ENCODE measurements at places on chromosomes 6 and 20.

DNA sequence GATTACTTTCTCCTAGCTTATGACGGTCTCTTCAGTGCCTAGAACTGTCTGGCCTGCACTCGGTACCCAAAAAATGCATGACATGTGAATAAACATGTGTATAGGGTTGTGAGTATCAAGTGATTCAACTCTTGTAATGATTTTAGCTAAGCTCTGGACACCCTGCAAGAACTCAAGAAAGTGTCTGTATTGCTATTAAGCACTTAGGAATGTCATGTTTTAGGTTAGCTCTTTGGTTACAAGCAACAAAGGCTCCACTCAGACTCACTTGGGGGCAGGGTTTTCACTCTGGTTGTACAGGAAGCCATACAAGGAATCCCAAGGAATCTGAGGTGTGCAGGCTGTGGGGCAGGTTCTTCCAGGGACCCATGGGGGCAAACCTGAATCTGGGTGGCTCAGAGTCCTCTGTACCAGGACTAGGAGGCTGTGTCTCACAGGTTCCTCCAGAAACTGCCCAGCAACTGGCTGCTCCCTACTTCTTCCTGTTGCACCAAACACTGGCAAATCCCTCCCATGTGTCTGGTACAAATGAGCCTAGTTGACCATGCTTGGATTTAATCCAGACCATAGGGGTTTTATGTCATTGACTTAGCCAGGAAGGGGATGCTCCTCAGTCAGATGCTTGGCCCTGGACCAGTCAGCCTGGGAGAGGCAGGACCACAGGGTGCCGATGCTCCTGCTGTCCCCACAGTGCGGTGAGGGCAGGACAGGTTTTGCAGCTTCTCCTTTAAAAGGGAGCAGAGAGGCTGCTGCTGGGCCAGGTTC lies 77.9 kb upstream of the CDH4 start:
- no peak for DNase-seq

GRCh38 chr20:2459981-2460751 lies 10.4 kb downstream of the SNRPB start:
- DNase-seq: no peak

DNA sequence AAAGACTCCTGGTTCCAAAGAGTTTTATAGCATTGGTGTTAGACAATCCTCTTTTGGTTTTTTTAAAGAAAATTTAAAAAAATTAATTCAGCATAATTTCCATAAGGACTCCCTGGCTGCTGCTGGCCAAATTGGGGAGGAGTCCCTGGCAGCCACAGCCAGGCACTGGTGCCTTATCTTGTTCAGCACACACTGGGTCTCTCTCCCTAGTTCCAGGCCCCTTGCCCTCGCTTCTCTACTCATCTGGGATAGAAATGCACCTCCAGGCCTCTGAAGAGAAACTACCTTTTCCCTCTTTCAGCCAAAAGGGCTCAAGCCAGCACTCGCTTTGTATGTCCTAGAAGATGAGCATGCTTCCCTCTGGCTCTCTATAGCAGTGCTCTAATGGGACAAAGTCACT lies 13.4 kb upstream of the MAPK13 start:
- DNase-seq: no peak

DNA sequence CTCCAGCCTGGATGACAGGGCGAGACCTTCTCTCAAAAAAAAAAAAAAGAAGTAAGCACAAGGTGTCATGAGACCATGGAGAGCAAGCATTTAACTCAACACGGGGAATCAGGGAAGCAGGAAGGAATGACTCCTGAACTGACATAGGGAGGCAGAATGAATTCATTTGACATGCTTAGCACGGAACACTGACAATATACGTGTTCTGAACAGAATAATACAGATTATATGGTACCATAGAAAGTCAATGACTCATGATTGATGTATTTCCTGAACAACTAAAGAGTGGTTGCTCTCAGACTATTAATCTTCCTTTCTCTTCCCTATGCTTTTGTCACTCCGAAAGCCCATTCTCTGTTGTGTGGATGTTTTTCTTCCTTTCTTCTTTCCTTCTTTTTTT lies 20.7 kb upstream of the ASIP start:
- DNase-seq: no peak

- DNase-seq: no peak
Observed at GRCh38 chr6:145704143-145704781, 31.1 kb downstream of the EPM2A start.

GRCh38 chr20:36700438-36700837 lies 45.5 kb downstream of the NDRG3 start:
- no peak for DNase-seq

DNA sequence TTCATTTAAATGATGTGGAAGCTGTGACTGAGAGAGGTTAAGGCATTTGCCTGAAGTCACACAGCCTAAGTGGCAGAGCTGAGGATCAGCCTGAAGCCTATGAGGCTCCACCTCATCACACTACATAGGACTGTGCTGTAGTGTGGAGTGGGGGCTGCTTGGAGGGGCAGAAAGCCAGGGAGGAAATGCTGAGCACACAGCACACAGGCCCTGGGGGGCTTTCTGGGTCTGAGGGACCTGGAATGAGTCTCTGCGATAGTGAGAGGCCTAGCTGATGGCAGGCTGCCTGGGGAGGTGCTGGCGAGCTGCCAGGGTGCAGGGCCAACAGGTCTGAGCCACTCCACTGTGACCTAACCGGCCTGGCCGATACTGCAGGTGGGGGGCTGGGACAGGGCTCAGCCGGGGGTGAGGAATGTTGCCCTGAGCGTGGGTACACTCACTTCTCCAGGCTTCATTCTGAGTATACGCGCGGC lies 2.2 kb upstream of the ARHGAP40 start:
- no peak for DNase-seq

DNA sequence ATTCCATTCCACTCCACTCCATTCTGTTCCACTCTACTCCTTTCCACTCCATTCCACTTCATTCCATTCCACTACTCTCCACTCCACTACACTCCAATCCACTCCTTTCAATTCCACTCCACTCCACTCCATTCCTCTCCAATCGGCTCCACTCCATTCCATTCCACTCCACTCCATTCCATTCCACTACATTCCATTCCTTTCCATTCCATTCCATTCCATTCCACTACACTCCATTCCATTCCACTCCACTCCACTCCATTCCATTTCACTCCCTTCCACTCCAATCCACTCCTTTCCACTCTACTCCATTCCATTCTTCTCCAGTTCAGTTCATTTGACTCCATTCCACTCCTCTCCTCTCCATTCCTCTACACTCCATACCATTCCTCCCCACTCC lies 26.2 kb upstream of the DEFB125 start:
- DNase-seq: no peak

GRCh38 chr20:59055302-59055701 lies 12.7 kb upstream of the PRELID3B start:
- DNase-seq: no peak

DNA sequence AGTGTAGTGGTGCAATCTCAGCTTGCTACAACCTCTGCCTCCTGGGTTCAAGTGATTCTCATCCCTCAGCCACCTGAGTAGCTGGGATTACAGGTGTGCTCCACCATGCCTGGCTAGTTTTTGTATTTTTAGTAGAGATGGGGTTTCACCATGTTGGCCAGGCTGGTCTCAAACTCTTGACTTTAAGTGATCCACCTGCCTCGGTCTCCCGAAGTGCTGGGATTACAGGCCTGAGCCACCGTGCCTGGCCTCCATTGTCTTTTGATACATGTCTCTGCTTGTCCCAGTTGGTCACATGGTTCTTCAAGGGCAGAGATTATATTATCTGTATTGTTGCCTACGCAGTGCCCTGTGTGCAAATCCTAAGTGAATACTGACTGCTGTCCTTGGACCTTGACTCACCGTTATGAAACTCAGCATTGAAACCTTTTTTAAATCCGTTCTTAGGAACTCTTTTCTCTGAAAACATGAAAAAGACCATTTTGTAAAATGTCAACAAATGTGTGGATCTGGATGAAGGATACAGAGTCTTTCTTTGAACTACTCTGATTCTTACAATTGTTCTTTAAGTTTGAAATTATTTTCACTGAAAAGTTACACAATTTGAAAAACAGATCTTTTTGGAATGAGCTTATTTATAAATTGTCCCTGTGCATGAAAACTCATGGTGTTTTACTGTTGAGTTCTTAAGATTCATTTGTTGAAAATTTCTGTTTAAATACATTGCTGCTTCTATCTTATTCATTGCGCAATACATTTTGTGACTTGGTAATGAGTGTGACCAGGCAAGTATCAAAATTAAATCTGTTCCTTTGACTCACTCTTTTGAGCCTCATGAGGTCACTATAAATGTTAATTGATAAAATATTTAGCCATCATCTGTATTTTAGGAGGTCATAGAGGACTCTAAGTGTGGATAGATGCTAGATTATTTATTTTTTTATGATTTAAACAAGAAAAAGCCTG lies 293.5 kb downstream of the UTRN start:
- no peak for DNase-seq

DNA sequence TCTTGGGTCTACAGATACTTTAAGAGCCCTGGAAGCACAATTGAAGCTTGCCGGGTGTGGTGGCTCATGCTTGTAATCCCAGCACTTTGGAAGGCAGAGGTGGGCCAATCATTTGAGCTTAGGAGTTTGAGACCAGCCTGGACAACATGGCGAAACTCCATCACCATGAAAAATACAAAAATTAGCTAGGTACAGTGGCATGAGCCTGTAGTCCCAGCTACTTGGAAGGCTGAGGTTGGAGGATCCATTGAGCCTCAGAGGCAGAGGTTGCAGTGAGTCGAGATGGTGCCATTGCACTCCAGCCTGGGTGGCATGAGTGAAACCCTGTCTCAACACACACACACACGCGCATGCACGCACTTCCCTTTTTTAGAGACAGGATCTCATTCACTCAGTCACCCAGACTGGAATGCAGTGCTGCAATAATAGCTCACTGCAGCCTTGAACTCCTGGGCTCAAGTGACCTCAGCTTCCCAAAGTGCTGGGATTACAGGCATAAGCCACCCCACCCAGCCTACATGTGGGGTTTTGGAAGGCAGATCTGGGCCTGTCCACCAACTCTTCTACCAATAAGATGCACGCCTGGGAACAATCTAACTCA lies 182.5 kb upstream of the JARID2 start:
- no peak for DNase-seq

DNA sequence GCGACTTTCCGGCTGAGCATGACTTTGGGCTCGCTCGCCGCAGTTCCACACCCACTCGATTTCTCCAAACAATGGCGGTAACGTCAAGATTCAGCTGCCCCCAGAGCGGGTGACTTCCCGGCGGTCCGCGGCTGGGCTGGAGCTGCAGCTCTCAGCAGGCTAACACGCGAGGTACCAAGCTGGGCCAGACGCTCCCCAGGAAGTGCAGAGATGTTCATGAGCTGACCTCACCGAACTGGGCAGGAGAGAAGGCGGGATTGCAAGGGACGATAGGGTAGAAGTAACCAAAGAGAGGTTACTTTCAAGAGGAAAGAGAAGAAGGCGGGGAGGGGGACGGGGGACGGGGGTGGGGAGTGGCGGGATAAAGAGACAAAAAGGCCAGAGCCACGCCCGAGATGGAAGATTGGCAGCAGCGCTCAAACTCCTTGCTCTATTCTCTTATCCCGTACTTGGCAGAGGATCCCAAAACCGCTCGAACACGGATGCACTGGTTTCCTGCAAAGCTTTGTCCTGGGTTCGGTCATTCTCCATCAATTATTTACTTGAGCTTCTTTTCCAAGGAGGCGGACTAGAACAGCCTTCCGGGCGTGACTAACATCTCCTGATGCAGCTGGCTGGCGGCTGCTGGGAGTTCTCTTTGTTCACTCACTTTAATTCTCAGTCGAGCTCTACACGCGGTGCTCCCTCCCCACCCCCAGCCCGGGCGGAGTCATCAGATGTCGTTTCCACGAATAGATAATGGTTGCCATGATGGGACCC lies at the start of gene MTCL3:
Gene MTCL3 (minus strand): TSS at position 626 of the 759 bp plus-strand sequence.
- DNase-seq: no peak

- DNase-seq: no peak
Observed at GRCh38 chr6:62808565-62809293, 402.5 kb upstream of the FKBP1C start.

DNA sequence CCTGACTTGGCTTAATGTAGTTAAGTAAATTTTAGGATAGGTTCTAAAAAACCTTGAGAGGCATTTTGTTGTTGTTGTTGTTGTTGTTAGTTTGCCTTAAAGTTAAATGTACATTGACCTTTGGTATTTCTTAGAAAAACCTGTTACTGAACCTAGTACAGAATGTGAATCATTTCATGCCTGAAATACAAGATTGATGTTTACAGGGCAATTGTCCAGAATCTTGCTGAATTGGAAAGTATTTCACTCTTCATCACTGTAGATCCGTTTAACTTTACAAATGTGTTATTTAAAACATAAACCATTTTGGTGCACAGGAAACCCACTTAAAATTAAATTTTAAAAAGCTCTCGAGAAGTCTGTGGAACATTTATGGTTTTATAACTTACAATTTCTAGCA lies 75.0 kb downstream of the CEP57L1 start:
- no peak for DNase-seq

DNA sequence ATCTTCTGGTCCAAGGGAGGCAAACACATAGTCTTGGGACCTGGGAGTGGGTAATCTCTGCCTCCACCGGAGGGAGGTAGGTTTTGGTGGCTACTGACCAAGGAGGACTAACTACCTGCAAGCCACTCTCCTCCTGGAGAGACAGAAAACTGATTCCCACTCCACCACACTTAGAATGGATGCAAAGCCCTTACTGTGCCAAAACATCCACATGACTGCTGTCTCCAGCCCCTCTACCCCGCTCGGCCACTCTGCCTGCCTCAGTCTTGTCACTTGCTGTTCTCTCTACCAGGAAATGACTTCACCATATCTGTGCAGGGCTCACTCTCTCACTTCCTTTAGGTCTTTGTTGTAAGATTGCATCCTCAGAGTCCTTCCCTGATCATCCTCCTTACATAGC lies 129.5 kb upstream of the ARG1 start:
- no peak for DNase-seq

DNA sequence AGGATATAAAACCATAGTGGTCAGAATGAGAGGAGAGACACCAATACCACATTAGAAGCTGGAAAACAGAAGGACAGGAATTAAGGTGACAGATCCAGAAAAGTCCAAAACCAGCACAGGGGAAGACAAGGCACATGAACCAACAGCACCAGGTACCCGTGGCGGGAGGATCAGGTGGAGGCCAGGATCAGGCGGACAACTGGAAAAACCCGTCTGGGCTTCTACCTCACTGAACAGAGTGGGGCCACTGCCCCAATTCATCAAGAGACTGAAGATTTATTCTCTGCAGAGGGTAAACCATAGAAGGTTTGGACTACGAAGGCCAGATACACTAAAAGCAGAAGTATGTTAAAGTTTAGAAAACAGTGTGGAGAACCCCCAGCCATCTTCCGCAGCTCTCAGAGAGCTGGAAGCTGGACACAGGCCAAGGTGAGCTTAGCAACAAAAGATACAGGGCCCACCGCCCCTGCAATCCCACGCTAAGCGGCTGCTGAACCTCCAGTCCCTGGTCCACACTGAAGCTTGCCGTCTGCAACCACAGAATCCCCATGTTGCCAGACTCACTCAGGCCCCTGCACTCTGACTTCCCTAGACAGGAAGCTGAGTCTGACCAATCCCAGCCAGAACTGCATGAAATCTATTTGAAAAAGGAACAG lies 29.9 kb downstream of the ABHD12 start:
- DNase-seq: no peak

GRCh38 chr6:26071135-26071534 lies 16.1 kb upstream of the HFE start:
- no peak for DNase-seq
